KG1 (cell line): ENCODE measurements at places on chromosomes 12 and 14.

- DNase-seq = no peak
Measured at GRCh38 chr12:130572553-130572952, 143.5 kb downstream of the RIMBP2 start.

DNA sequence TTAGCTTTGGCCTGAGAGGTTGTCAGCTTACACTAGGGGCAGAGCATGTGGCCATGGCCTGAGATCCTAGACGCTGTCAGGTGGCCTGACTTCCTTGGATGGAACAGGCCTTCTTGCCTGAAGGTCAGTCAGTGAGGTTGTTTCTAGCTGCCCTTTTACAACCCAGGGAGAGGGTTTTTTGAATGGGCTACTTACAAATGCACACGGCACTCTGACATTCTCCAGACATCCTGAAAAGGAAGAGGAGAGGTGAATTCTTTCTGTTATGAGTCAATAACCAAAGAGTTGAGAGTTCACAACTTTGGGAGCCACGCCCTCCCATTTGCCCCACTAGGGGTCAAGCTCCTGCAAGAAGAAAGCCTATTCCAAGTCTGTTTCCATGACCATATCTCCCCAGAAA, 7.8 kb downstream of the KRT76 start:
- no peak for DNase-seq

DNA sequence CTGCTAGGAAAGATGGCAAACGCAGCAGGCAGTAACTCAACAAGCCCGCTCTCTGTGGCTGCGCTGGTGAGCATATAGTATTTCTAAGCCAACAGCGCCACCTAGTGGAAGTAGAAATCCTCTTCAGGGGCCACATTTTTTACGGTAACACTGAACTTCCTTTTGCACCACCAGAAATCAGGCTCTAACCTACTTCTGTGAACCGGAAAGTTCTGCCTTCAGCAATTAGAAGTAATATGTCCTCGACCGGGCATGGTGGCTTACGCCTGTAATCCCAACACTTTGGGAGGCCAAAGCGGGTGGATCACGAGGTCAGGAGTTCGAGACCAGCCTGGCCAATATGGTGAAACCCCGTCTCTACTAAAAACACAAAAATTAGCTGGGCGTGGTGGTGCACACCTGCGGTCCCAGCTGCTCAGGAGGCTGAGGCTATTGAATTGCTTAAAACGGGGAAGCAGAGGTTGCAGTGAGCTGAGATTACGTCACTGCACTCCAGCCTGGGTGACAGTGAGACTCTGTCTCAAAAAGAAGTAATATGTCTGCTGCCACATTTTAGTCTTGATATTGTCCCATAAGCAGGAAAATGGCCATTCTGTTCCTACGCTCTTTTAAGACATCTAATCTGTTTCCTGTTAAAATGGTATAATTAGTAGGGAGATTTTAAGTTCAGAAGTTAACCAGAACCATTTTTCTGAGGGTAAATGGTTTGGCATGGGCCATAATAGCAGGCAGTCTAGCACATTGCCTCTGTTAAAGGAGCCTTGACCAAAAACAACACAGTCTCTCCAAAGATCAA, 26.8 kb downstream of the APOBEC1 start:
- DNase-seq = peak; percentile 71

DNA sequence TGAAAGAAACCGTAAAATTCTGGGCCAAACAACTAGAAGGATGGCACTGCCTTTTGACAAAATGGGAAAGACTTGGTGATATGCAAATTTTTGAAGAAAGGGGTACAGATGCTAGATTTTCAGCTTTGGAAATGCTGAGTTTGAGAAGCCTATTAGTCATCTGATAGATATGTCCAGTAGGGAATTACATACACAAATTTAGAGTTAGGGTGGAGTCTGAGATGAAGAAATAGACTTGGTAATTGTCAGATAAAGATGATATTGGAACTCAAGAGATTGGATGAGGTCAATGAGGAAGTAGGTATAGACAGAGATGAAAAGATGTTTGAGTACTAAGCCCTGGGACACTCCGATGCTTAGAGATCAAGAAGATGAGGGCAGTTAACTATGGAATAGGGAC, 153.1 kb downstream of the GARIN6 start:
- no peak for DNase-seq

DNA sequence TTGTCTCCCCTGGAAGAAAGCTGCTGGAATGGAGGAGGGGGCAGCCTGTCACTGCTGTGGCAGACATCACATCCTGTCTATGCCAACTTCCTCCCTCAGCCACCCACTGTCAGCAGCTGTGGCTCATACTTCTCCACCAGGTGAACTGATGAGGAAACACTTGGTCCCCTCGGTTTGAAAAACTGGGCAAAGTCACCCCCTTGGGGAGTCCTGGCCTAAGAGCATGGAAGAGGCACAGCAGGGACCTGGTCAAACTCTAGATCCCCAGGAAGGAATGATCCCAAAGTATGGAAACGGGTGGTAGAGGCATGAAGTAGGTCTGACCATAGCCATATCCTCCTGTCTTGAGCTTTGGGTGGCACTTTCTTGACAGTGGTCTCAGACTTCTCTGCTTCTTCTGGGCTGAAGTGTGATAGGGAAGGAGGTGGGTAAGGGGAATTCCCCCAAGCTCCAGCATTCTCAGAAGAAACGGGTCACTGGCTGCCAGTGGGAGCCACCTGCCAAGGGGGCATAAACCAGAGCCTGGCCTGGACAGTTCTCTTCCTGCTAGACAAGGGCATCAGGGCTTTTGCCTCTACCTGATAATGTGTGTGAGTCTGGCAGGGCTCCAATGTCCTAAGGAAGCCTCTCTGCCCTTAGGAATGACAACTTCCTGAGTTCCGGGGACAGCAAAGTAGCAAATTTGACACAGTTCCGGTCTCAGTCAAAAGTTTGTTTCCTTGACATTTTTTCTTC, 36.0 kb downstream of the FMNL3 start:
- DNase-seq = peak; percentile 17

GRCh38 chr12:65220761-65221160, 51.4 kb downstream of the LEMD3 start:
- DNase-seq = no peak

DNA sequence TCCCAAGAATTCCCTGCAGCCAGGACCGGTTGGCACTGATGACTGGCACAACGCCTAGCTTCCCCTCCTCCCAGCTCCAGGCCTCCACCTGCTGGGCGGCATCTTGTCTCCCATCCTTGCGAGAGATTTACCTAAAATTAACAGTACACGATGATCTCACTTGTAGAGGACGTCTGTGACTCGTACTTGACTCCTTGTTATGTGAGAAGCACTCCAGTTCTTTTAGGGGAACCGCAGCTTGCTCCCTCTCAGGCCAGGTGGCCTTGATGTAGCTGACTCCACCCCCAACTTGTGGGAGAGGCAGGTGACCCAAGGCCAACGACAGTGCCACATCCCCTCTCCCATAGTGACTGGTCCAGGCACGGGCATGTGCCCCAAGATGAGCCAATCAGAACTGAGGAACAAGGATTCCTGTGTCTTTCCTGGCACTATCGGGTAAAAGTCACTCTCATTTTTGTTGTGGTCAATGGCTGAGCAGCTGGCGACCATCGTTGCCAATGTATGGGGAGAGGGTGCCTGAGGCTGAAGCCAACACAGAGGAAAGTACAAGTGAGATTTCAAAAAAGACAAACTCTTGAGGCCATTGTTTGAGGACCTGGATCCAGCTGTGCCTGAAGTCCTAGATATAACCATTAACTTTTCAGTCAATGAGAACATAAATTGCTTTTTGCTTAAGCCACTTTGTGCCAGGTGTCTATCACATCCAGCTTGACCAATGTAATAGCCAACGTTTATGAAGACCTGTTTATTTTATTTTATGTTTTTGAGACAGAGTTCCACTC, 208.7 kb downstream of the RBM19 start:
- DNase-seq = no peak

DNA sequence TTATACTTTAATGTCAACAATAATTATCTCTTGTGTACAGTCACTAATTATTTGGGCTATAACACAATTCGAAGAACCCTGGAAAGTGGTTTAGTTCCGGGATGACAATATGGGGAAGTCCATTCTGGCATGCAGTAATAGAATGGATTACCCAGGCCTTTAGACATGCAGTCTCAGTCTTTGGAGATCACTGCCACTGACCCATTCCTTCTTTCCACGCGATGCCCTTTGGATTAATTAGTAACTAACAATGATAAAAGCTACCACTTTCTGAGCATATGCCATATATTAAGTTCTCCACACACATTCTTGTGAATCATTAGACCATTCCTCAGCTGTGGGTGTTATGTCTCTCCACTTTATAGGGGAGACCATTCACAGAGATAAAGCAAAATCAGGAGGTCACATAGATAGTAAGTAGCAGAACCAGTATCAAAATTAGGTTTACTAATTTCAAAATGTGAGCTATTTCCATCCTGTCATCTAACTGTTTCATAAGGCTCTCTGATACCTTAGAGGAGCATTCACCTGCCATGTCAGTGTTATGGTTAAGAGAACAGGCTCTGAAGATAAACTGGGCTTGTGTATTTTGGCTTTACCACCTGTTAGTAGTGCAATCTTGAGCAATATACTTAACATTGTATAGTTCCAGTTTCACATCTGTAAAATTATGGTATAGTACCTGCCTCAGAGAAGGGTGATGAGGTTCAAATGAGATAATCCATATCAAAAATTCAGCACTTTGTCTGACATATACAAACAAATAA, 27.2 kb upstream of the KCNJ8 start:
- DNase-seq = no peak

DNA sequence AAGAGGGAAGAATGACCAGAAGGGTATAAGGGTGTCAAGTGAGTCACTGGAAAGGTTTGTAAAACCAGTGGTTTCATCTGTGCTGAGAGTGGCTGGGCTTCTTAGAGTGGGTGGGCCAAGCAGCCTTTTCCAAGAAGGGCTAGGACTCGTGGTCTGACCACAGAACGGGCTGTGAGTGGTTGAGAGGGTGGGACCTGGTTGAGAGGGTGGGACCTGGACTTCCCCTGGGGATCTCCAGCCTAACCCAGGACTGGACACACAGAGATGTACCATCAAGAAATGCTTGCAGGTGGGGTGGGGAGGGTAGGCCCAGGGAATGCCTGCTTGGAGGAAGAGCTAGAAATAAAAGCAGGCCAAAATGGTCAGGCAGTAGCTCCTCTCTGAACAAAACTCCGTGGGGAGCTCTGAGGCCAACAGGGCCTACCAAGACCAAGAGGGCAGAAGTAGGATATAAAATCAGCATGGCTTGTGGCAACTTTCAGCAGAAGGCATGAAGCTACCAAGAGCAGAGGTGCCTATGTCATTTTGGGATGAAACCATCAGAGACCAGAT, 140.5 kb downstream of the FOXN3 start:
- DNase-seq = no peak

GRCh38 chr14:49970474-49971147, 77.7 kb downstream of the ARF6 start:
- DNase-seq = peak; percentile 63

GRCh38 chr12:3684449-3685051, 68.4 kb downstream of the CRACR2A start:
- no peak for DNase-seq

DNA sequence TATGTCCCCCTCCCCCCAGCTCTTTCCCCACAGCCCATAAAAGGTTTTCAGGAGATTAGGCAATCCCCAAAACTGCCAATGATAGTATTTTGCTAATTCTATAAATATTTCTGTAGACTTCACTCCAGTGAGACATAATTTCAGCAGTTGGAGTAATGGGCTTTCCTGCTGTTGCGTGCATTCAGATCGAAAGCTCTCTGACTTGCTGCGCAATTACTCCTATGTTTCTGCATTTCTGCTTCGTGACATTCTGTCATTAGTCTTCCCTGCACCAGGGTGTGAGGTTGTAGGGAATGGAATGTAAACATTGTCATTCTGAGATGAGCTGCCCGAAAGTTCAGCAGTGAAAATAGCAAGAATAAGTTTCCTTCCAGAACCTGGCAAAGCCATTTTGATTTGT, 58.2 kb downstream of the SAMD4A start:
- DNase-seq = no peak

DNA sequence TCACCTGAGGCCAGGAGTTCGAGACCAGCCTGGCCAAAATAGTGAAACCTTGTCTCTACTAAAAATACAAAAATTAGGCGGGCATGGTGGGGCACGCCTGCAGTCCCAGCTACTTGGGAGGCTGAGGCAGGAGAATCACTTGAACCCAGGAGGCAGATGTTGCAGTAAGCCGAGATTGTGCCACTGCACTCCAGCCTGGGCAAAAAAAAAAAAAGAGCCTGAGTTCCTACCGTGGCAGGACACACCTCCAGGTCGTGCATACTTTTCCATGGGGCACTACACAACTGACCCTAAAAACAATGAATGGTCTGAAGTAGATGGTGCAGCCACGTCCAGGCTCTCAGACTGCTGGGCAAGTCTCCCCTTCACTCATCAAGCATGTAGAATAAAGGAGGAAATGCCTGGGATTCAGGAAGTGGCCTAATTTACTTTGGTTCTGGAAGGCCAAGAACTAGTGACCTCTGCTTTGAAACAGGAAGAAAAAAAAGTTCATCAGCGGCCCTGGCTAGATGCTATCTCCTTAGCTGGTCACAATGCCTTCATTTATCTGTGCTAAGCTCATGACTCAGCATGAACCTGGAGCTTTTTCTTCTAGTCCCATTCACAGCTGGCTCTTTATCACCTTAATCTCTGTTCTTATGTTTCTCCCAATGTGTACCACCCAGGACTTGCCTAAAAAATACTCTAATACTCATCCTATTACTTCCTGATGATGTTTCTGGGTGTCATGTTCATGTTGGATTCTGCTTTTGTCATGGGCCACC, 55.8 kb upstream of the OR6J1 start:
- DNase-seq = no peak

DNA sequence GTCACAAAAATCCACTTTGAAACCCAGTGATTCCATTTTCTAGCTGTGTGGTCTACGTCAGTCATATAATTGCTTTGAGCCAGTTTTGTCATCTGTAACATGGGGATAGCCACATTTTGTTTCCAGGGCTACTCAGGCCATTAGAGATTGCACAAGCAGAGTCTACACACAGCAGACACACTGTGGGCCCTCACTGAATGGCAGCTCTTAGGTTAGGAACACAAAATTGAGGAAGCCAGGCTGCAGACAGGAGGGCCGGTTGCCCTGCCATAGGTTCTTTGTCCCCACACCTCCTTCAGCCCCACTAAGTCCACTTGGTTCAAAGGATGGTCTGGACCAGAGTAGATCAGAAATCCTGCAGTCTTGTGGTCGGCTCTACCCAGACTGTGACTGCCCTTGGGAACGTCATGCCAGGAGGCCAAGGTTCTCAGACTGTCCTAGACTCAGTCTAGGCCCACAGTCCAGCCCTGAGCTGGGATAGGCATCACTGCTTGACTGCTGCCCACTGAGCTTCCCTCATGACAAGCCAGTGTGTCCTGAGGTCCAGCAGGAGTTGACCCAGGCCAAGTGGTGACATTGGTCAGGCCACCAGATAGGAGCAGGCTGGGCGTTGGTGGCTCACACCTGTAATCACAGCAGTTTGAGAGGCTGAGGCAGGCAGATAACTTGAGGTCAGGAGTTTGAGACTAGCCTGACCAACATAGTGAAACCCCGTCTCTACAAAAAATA, 3.8 kb upstream of the MYH7 start:
- DNase-seq = no peak

GRCh38 chr14:78448164-78449094, 278.3 kb downstream of the NRXN3 start:
- DNase-seq = no peak
